ENCODE measurements at places on chromosomes 3 and 15.

DNA sequence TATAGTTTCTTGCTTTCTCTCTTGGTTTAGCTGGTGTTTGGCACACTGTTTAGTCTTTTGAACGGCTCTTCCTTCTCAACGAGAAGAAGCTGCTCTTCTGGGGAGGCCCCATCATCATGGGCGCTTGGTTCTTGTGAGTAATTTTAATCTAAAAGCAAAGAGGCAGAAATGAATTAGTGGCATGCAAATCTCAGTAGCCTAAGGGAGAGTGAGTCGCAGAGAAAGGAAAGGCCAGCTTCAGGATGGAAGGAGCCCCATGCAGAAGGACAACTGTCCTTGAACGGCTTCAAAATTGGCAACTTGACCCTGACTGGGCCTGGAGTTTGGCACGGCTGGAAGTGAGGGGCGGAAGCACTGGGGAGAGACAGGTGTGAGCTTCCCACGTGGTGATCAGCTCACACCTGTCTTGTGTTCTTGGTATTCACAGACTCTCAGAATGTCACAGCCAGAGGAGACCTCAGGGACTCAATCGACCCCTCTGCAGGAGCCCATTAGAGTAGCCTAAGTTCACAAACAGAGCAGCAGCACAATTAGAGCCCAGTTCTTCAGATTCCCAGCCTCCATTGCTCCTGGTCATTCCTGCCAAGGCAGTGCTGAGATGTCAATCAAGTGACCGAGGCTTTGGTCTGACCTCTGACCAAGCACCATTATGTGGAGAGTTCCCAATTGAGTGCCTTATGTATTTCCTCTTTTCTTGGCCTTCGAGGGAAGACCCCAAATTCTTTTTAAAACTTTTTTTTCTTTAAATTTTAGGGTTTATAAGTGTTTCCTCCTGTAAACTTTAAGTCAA is 41.3 kb upstream of the ETV5 start:
- DNase-seq = no peak

GRCh38 chr15:76973362-76973743 is 21.6 kb upstream of the PSTPIP1 start:
- no peak for DNase-seq

DNA sequence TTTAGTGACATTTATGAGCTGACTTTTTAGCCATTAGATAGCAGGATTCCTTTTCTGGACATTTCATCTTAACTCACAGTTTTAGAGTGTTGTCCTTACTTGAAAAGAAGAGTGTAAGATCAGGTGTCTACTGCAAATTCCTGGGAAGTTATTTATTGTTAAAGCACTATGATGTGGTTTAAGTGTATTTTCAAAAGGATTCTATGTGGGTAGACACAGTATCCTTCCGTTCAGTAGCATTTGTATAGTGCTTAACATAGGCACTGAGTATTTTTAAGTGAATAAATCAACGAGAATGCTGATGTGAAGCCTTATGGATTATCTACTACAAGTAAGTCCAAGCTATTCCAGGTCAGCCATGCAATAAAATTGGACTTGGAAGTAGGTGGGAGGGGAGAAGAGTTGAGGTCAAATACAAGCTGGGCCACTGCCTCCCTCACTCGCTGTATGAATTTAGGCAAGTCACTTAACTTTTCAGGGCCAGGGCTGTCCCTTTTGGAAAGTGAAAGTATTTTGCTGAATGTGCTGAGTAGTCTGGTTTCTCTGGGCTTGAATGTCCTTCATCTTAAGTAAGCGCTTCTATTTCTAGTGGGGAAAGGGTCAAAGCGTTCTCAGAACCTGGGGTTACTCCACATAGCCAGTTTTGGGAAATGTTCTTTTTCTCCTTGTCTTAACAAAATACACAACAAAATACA is 48.6 kb downstream of the GAP43 start:
- DNase-seq = no peak

- no peak for DNase-seq
Measured at GRCh38 chr3:10738688-10739372, 77.2 kb upstream of the SLC6A11 start.

DNA sequence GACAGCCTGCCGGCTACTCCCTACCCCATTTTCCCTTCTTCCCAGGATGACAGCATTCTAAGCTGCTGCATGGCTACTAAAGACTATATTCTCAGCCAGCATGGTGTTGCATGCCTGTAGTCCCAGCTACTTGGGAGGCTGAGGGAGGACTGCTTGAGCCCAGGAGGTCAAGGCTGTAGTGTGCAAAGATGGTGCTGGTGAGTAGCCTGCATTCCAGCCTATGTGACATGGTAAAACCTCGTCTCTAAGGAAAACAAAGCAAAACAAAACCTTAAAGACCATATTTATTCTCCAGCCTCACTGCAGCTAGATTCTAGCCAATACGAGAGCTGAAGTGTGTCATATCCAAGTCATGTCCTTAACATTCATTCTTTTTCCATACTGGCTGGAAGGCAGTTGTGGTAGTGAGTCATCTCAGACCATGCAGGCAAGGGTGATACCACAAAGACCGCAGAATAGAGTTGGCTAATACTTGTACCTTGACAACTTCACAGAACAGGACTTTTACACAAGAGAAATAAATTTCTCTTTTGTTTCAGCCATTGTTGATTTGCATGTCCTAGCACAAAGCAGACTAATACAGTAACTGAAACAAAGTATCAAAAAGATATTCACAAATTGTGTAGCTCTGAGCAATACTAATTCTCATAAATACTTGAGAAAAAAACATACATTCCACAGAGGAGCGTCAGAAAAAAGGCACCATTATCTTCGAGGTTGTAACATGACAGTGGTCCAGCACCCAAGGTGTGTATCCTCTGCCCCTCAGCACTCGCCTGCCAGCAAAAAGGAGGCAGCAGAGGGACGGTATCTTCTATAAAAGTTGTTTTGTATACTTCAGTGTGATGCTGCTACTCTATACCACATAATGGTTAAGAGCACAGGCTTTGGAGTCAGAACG is 14.8 kb downstream of the PBRM1 start:
- DNase-seq = no peak

GRCh38 chr3:50405249-50405648 is 45.9 kb upstream of the TMEM115 start:
- no peak for DNase-seq

DNA sequence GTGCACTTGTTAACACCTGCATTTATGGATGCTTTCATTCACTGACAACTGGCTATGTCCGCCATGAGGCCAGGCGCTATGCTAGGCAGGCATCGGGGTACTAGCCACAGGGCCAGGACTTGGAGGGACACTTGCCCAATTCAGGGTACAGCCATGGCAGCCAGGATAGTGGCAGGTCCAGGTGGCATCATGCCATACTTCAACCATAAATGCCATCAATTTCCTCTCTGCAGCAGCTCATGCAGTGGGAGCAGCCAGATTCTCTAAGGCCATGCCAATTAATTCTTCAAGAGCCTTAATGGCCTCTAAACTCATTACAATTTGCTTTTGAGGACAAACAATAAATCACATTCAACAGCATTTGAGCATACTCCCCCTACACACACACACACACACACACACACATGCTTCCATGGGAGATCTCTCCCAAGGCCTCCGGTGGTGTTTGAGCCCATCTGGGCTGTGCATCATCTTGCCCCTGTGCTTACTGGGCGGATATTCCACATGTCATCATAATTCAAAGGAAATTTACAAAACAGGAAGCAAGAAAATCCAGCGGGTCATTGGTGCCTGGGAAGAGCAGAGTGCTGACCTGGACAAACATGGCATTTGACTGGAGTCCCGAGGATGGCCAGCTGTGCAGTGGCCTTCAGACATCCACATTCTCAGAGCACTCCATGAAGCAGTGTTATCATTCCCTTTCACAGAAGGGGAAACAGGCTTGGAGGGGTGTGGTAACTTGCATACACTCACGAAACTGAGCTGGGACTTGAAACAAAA is 109.1 kb downstream of the IQSEC1 start:
- DNase-seq = no peak

DNA sequence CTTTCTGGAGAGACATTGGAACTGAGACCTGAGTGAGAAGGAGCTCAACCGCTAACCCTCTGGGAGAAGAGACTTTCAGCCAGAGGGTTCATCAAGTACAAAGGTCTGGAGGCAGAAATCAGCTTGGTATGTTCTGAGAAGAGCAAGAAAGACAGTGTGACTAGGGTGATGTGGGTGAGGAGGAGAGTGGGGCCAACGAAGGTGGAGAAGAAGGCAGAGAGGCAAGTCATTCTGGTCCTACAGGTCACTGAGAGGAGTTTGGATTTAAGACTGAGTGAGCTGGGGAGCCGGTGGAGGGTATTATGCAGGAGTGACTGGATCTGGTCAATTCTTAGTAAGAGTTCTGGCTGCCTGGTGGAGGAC is 12.2 kb downstream of the XIRP1 start:
- no peak for DNase-seq

GRCh38 chr3:182370949-182371348 is 422.4 kb upstream of the ATP11B start:
- DNase-seq = no peak

GRCh38 chr15:89007989-89008388 is 80.3 kb upstream of the ABHD2 start:
- DNase-seq = no peak

DNA sequence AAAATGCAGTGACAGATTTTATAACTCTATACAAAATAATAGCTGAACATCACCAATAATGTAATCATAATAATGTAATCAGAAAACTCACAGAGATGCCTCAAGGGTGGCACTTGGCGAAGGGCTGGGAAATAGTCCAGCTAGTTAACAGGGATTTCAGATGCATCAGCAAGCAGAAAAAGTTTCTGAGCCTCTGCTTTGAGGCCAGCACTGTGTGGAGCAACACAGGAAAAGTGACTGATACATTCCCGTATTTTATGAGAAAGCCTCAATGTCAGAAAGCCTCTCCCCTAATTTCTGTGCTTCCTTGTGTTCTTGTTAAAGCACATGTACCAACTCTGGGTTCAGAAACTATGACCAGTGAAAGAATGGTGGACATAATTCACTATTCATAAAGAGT is 304.8 kb downstream of the VPS13C start:
- DNase-seq = no peak

DNA sequence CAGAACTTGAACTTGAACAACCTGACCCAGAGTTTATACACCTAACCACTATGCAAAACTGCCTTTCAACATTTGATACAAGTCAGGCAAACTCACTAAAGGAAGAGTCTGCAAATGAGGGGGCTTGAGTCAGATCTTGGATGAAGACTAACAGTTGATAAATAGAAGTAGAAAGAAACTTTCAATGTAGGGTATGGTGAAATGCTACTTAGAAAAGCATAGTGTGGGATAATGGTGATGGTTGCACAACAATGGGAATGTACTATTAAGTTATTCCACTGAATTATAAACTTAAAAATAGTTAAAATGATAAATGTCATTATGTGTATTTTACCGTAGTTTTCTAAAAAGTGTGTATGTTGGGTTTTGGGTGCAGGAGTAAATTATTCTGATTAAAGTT is 19.7 kb upstream of the ZNF280D start:
- no peak for DNase-seq

DNA sequence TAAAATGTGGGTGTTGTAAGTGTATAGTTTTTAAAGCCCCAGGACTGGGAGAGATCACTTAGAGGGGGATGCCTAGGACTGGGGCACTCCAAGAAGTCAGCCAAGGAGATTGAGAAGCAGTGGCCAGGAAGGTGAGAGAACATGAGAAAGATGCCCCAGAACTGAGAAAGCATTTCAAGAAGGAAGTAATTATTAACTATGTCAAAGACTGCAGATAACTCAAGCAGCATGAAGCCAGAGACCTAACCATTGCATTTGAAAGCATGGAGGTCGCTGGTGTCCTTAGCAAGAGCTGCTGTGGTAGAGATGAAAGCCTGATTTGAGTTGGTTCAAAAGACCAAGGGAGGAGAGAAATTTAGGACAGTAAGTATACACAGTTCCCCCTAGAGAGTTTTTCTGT is 30.6 kb upstream of the SLC2A2 start:
- no peak for DNase-seq

- no peak for DNase-seq
Measured at GRCh38 chr15:51335538-51336410, 2.6 kb downstream of the CYP19A1 start.

- DNase-seq = no peak
Measured at GRCh38 chr3:168071591-168072322, 24.0 kb downstream of the GOLIM4 start.

DNA sequence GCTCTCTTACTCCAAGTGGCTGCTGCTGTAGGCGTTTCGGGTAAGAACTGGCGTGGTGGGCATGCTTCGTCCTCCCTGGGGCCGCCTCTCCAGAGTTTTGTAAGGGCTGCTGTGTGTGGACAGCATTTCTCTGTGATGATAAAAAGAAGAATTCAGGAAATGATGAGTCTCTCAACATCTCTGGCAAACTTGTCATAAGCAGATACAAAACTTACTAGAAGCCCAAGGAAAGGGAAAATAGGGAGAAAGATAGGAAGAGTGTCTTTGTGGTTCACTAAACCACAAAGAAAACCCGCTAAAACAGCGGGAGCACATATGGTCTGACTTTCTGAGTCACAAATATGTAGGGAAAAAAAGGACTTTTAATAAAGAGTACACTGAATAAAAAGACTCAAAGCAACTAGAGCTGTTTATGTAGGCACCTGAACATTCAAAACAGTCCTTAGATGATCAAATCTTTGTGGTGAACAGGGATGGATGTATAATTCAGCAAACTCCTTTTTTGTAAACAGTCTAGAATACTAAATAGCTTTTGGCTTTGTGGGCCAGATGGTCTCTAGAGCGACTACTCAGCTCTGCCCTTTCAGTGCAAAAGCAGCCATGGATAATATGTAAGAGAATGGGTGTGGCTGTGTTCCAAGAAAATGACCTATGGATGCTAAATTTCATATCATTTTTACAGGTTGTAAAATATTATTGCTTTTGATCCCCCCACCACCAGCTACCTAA is 60.4 kb upstream of the LMOD3 start:
- no peak for DNase-seq

GRCh38 chr3:117545484-117545883 is 835.9 kb downstream of the TUSC7 start:
- DNase-seq = no peak

- no peak for DNase-seq
Measured at GRCh38 chr3:20043396-20043795, 3.1 kb downstream of the KAT2B start.

GRCh38 chr3:187986514-187986934 is 167.4 kb upstream of the LPP start:
- no peak for DNase-seq

DNA sequence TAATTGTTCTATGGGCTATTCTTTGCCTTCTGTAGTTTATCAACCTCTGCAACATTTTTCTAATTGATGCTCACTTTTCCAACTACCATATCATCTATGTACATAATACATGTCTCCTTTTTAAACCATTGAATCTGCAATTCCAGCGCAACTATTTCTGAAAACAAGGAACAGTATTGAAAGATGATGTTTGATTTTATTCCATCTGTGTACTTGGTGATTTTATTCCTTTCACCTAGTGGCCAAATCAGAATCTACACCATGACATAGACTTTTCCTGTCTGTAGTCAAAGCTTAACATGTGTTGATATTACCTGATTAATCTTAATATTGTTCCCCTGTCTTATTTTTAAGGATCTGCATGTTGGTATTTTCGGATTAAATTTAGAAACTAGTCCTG is 13.0 kb downstream of the NKTR start:
- no peak for DNase-seq

GRCh38 chr3:152737021-152737908 is 97.7 kb upstream of the P2RY1 start:
- DNase-seq = no peak

Measured in chondrocyte (in vitro differentiated cells).